ENCODE measurements at places on chromosomes 13 and 19. TPM values are rescaled to one million over a fixed set of nuclear protein-coding genes. Genes with fewer than 3 reads are reported as not detected.

DNA sequence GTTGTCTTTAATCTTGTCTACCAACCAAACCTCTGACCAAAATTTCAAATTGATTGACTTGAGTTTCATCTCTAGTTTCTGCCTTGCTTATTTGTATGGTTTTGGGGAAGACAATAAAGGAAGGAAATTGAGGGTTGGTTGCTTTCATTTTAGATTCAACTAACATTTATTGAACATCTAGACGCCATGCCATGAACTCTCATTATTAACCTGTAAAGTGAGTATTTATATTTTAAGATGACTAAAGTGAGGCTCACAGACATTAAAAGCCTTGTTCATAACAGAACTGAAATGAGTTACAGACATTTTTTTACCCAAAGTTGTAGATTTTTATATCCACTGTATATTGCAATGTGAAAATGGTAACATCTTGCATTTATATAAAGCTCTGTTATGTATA is 239.3 kb downstream of the LMO7 start:
- peaks cover 5% of the 10 kb centered on the region for H3K4me1 ChIP-seq
- no peak for DNase-seq
- H3K36me3 ChIP-seq: no peaks in the 10 kb centered on the region

FGF22 gene
- 0.31 TPM for total RNA-seq

DNA sequence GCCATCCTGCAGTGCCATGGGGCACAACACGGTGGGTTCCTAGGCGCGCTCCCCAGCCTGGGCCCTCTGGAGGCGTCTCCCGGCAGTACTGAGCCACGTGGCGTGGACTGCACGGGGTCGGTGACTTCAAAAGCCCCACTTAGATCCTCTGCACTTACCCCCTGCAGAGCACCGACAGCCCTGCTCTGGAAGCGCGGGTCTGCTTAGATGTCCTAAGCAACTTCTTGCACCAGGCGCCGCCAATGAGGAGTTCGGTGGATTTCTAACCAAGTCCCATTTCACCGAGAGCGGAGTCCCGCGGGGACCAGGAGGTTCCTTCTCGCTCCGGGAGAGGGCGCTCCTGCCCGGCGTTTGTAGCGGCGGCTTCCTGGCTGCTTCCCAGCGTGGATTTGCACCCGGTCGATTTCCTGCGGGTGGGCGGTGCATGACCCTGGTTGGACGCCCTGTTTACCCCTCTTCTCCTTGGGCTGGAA is 25.2 kb upstream of the ZNF845 start:
- H3K4me1 ChIP-seq: peaks cover 5% of the 10 kb centered on the region
- peaks cover 10% of the 10 kb centered on the region for H3K27me3 ChIP-seq
- no peak for DNase-seq

DNA sequence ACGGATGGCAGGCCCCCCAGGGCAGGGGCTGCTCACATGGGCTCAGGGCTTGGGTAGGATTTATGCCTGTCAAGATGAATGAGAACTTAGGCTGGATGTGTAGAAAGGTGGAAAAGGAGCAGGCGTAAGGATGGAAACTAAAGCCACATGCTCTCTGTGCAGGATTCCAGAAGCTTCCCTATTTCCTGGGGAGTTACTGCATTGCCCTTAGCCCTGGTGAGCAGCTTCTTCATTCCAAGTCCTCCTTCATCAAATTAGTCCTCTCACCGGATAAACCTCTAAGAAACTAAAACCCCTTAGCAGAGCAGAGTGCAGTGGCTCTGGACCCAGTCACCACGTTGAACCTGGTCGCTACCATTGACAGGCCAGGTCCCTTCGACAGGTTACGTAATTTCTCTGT is 7.4 kb downstream of the ATP12A start:
- no peak for DNase-seq
- no peaks in the 10 kb centered on the region for H3K36me3 ChIP-seq
- no peak overlapping the region for H3K4me3 ChIP-seq
- H3K27ac ChIP-seq: no peak overlapping the region

All from natural killer cell (primary cell).